ENCODE measurements at places on chromosomes 11 and 22.

DNA sequence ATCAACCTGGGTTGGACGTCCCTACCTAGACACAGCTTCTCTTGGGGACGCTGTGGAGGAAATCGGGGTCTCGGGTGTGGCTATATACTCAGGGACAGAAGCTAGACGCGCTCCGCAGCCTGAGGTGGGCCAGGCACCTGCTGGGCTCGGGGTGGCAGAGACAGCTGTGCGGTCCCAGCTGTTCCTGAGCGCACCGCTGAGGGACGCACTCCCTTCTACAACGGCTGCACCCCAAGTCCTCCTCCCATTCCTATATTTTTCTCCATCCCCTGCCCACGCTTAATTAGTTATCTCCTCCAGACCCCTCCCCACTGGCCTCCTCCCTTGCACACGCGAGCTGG is 188 bp upstream of the MTNR1B start:
- DNase-seq, result no peak

DNA sequence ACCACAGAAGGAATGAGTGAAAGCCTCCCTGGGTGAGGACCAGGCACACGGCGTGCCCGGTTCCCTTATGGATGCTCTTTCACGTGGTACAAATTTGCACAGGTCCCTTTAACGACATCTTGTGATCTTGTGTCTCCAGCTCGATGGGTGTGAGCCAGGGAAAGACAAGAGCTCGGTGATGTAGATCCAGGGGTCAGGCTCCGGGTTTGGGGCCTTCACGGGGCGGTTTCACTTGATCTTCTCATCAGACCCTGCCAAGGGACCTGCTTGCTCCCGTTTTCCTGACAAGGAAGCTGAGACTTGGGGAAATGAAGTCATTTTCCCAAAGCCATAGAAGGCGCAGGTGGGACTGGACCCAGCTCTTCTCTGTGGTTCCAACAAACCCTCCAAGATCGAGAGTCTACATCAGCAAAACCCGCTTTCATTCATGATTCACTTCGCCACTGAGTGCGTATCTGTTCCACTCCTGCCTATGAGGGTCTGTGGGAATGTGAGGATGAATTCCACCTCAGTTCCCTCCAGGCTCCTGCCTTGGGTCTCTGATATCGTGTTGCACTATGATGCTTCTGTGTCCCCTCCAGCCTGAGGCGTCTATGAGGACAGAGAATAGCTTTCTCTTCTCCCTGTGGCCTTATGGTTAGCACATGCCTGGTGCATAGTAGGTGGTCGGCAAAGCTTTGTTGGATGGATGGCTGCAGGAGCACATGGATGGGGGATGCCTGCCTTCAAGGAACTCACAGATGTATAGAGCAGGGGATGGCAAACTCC is 45.0 kb upstream of the ANO1 start:
- no peak for DNase-seq

DNA sequence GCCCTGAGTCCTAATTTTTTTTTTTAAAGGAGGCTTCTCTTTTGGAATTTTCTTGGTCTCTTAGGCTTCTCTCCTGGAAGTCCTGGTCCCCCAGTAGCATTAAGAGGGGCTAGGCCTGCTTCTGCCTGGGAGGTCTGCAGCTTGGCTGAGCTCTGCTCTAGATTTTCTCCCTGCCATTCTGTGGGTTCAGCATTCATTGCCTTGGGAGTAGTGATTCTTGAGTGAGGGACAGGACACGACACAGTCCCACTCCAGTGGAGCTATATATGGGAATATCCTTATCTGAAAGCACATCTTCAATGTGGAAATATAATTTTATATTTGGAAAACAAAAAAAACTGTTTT is 3.7 kb downstream of the IGSF22 start:
- DNase-seq, result no peak

- no peak for DNase-seq
Observed at GRCh38 chr11:103585911-103586310, 450.5 kb upstream of the DDI1 start.

DNA sequence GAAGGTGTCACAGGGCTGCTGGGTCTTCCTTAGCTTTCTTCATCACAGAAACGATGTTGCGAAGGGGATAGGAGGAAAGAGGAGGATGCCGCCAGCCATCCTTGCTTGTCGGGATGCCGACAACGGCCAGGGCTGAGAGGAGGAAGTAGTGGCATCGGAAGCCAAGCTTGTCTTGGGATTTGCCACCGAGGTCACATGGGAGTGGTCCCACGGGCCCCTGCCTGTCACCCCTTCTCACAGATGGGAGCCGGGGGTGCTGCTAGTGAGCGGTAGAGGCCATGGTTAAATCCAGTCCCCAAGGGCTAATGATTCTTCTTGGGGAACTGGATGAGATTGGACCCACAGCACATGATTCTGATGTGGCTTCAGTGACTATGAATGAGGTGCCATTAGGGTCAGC is 1375.8 kb downstream of the BRD1 start:
- DNase-seq, result no peak

DNA sequence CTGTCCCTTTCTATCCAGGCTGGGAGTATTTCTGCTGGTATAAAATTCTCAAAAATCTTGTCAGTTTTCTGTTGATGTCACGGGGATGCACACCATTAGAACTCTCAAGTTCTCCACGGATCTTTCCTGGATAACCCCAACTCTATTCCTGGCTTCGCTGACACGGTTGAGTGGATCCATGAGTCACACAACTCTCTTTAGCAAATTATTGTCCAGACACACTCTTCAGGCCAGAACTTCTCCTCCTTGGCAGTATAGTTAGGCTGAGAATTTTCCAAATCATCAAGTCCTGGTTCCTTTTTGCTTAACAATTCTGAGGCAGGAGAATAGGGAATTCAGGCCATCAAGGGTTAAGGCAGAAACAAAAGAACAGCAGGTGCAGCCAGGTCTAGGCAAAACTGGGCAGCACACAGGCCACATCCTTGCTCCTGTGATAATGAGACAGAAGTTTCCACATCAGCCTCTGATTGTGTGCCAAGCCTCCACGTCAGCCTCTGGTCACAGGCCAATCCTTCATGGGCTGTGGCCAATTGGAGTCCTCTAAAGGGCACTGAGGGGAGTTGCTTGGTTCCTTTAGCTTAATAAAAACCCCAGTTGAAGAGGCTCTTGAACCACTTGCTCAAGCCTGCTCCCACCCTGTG is 5.7 kb upstream of the ACAT1 start:
- DNase-seq, result no peak

DNA sequence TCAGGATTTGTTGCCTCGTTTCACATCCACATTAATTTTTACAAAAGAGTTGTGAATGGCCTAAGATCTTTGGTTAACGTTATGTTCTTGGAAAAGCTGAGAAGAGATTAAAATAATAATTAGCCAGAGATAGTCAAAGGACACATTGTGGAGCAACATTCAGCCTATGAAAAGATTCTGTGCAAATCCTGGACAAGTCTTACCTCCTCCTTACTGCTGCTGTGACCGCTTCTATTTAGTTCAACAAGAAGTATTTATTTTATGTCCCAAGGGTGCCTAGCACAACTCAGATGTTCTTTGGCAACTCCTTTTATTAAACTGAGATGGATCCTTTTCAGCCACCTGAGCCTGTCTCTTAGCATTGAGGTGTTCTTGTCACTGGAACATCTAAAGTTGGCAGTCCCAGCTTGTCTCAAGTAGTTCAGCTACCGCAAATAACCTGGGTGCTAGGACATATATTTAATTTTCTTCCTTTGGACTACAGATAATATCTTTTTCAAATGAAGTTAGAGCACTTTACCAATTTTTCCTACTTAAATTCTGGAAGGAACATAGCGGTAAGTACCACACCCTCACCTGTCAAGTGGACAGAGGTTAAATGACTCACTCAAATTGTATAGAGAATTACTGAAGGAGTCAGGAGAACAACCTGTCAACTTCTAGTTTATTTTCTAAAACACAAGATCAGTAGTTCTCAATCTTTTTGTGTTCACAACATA is 80.5 kb upstream of the CHRM4 start:
- DNase-seq, result no peak

- DNase-seq, result no peak
Observed at GRCh38 chr11:76151556-76152085, 54.7 kb downstream of the WNT11 start.

GRCh38 chr11:77813256-77813655 is 7.3 kb downstream of the RSF1 start:
- no peak for DNase-seq

DNA sequence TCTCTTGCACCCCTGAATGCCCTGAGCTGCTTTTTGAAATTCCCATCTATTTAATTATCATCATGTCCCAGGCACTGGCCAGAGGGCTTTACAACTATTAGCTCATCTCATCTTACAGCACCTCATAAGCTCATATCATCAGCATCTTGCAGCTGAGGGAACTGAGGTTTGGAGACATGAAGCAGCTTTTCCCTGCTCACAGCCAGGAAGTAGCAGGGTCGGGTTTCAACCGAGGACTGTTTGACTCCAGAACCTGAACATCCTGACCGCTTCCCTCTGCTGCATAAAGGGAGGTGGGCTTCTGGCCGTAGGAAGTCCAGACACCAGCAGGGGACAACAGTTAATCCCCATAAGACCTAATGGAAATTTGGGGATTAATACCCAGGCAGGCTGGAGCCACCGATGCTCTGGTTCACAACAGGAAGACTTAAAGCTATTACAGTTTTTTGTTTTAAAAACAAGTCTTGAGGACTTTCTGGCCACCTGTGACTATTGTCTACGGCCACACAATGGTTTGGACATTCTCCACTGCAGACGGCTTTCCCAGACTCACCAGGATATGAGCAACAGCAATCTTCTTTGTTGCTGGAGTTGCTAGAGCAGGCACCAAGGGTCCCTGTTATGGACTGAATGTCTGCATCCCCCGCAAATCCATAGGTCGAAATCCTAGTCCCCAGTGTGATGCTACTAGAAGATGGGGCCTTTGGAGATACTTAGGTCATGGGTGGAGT is 47.4 kb downstream of the CHST1 start:
- DNase-seq, result no peak

- DNase-seq, result no peak
Observed at GRCh38 chr11:132185726-132186592, 815.5 kb downstream of the NTM start.

GRCh38 chr11:116488836-116489389 is 283.9 kb downstream of the BUD13 start:
- DNase-seq, result no peak

GRCh38 chr11:121358760-121359159 is 66.2 kb downstream of the SC5D start:
- no peak for DNase-seq

DNA sequence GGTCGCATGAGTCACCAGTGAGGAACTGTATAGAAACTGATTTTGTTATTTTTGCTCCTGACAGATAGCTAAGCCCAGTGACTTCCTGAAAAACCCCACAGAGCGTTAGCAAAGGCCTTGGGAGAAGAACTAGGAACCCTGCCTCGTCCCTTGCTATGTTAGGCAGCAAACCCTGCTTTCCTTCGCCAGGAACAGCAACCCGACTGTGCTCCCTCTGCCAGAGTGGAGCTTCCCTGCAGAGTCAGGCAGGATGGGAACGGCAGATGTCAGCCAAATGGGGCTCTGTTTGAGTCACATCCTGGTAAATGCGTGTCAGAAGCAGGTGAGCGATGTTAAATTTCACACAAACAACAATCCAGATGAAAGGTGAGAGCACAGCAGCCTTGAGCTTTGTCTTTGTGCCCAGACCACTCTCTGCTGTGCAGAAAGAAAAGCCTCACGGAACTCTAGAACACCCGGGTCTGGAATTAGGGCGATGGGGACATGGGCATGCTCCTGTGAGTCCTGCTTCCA is 186.6 kb downstream of the ADAMTS15 start:
- peak; percentile 60 for DNase-seq

- DNase-seq, result no peak
Observed at GRCh38 chr11:117663821-117664220, 133.2 kb downstream of the DSCAML1 start.

DNA sequence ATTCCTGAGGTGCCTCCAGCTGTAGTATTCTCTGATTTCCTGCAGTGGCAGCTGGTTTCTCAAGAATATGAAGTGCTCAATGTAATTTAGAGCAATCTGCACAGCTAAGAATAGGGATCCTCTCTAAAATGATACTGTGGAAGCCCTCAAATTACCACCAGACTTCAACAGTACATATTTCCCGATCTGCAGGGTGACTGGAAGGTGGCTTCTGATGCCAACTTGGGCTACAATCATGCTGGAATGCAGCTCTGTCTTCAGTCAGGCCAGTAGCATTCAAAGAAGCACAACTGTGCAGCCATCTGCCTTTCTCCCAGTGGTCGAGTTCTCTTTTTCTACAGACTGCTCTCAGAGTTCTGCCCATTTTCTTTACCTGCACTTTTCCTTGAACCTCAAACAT is 55.5 kb upstream of the CD5 start:
- DNase-seq, result no peak

DNA sequence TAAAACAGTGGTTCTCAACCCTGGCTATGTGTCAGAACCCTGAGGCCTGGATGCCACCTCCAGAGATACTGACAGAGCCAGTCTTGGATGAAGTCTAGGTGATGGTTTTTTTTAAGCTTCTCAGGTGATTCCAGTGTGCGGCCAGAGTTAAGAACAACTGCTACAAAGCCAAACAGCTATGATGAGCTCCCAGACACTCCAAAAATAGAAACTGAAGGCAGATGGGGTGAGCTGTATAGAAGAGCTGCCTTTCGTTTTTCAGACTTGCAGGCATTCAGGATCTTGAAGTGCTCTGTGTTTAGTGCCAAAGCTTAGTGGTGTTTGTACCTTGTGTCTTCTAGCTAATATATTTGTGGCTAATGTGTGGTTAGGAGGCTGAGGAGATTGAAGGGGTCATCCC is 14.2 kb downstream of the SCUBE2 start:
- DNase-seq, result no peak

DNA sequence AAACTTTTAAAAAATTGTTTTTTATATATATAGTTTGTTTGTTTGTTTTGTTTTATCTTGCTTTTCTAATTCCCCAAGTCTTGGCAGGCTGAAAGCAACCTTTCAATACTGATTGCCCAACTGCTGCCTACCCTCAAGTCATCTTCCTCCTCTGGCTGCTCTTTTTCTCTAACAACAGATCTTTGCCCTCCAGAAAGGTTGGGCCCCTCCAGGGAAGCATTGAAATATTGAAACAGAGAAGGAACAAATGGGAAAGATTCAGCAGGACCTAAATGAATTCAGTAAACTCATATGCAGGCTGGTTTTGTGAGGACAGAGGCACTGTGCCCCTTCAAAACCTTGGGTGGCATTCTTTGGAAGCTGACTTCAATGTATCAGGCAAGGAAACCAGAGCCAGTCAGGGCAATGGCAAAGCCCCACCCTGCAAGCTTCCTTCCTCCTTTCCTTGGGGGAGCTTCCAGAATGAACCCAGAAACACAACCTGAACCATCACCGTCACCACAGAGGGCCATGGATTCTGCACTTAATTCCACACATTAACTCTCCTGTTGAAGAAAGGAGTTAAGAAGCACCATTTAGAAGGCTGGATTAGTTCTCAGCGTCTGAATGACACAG is 815 bp upstream of the MS4A6A start:
- no peak for DNase-seq
